ENCODE measurements at places on chromosomes 6 and 20.

GRCh38 chr6:166045173-166045859 lies 122.3 kb downstream of the TBXT start:
- DNase-seq: no peak

DNA sequence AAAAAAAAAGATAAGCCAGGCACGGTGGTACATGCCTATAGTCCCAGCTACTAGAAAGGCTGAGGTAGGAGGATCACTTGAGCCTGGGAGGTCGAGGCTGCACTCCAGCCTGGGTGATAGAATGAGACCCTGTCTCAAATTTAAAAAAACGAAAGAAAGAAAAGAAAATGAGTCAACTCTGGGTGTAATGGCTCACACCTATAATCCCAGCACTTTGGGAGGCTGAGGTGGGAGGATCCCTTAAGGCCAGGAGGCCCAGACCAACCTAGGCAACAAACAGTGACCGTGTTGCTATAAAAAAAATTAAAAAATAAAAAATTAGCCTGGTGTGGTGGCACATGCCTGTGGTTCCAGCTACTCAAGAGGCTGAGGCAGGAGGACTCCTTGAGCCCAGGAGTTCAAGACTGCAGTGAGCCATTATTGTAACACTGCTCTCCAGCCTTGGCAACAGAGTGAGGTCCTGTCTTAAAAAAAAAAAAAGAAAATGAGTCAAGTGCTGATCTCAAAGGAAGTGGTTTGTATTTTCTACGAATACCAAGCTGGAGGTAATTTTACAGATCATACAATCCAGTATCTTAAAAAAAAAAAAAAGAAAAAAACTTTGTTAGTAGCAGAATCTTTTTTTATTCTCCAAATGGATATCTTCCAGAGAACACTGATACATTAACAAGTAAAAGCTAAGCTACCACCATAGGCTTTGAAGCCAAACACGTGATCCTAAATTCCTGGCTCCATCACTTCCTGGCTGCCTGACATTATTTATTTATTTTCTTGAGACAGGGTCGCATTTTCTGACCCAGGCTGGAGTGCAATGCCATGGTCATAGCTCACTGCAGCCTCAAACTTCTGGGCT lies 5.7 kb downstream of the COMMD7 start:
- DNase-seq: no peak

GRCh38 chr6:100627911-100628758 lies 163.4 kb upstream of the SIM1 start:
- DNase-seq: no peak

DNA sequence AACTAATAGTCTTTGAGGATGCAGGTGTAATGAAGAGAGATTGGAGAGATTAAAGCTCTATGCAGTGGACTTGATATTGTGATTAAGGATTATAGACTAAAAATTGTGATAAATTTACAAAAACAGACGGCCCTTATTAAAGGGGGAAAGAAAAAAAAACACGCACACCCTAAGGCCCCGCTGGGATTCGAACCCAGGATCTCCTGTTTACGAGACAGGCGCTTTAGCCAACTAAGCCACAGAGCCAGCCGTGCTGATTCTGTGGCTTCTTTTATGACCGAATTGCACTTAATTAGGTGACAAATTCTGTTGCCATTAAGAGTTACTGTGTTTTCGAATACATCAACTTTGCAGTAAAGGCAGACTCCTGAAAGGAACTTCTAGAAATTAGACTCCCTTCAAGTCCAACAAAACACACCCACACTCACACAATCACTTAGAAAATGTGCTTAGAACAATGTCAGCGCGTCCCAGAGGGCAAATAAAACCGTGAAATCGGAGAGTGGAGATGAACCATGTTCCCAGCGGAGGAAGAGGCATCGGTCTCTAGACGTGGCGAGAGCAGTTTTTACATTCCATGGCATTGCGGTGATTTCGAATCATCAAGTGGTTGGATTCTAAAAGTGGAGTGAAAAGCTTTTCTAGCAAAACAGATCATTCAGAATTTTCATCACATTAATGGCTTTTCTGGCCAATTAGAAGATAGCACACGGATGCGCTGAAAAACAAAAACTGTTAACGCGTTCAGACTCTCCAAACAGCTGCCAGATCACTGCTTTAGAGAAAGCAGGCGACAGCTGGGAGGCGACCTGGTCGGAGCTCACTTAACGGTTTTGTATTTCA lies 122.6 kb downstream of the GPX5 start:
- peak; percentile 28 for DNase-seq

DNA sequence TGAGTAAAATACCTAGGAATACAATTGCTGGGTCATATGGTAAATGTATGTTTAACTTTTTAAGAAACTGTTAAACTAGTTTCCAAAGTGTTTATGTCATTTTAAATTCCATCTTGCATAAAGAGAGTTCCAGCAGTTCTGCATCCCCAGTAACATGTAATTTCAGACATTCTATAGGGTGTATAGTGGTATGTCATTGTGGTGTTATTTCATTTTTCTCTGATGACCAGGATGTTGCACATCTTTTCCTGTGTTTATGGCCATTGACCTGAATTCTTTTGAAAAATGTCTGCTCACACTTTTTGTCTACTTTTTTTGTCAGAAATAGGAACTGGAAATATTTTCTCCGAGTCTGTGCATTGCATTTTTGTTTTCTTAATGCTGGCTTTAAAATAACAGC lies 128.9 kb downstream of the TMEM200A start:
- no peak for DNase-seq

- DNase-seq: no peak
Measured at GRCh38 chr20:23120261-23120660, 34.1 kb upstream of the CD93 start.

DNA sequence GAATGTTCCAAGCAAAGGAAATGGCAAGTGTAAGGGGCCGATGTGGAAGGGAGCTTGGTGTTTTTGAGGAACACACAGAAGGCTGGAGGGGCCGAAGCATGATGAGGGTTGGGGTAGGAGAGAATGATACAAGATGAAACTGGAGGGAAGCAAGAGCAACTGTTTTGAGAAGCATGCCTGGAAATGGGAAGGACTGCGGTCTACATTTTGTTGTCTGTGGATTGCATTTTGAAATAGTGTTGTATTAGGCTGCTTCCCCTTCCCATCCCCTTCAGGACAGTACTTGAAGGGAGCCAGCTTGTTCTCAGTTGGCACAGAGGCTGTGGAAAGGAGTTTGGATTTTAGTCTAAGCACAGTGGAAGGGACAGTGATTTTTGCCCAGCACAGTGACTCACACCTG lies 2.2 kb downstream of the TM9SF4 start:
- DNase-seq: no peak

GRCh38 chr6:16766836-16767745 lies 5.8 kb upstream of the ATXN1 start:
- DNase-seq: no peak

DNA sequence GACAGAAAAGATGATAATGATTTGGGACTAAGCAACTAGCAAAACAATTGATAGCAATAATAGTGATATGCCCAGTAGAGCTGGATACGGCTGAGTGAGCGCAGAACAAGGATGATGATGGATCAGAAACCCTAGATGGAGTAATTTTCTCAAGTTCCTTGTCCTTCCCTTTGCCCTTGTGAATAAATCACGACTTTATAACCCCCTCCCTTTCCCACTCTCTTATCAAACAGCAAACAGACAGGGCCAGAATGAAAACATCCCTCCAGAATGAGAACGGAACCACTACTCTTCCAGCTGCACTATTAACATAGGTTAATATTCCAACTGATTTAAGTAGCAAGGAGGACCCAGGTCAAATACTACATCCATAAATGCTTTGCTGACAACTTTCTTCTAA lies 1.3 kb upstream of the MTFR2 start:
- no peak for DNase-seq

DNA sequence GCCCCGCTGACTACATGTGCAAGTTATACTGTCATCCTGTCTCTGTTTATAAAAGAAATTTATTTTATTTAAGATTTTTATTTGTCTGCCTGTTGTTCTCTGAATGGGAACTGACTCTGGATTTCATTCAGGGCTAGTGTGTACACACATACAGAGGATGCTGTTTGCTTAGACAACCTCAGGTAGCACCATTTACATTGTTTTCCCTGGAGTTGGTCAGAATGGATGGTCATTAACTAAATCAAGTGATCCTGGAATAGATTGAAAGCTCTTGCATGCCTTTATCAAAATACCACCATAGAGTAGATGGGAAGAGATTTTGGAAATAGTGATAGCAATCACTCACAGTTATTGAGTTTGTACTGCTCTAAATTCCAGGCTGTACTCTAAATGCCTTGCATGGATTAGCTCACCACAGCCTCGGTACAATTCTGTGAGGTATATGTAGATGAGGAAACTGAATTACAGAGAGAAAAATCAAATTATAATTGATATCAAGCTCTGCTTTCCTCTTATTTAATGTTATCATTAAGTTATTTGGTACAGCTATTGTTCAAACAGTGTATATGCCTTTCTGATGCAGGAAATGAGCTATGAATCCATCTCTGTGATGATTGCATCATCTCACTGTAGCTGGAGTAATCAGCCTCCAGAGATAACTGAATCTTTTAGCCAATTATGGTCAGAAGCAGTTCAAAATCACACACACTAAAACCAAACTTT lies 51.9 kb downstream of the RNF217 start:
- no peak for DNase-seq

DNA sequence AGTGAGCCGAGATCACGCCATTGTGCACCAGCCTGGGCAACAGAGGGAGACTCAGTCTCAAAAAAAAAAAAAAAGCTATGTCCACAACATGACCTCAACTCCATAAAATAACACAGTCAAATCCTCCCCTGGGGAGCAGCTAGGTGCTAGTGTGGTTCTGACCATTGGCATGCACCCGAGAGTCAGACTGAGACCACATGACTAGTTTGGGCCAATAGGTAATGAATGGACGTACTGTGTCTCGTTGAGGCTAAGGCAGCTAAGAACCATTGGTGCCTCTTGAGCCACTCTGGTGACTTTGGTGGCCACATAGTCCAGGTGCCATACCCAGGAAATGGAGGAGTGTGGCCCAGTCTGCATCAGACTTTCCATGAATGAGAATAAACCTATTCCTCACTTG lies 40.3 kb downstream of the ATP9A start:
- DNase-seq: no peak

- DNase-seq: no peak
Measured at GRCh38 chr6:132365281-132365907, 35.9 kb downstream of the MOXD1 start.

- DNase-seq: no peak
Measured at GRCh38 chr20:34112600-34113101, 608 bp upstream of the EIF2S2 start.

DNA sequence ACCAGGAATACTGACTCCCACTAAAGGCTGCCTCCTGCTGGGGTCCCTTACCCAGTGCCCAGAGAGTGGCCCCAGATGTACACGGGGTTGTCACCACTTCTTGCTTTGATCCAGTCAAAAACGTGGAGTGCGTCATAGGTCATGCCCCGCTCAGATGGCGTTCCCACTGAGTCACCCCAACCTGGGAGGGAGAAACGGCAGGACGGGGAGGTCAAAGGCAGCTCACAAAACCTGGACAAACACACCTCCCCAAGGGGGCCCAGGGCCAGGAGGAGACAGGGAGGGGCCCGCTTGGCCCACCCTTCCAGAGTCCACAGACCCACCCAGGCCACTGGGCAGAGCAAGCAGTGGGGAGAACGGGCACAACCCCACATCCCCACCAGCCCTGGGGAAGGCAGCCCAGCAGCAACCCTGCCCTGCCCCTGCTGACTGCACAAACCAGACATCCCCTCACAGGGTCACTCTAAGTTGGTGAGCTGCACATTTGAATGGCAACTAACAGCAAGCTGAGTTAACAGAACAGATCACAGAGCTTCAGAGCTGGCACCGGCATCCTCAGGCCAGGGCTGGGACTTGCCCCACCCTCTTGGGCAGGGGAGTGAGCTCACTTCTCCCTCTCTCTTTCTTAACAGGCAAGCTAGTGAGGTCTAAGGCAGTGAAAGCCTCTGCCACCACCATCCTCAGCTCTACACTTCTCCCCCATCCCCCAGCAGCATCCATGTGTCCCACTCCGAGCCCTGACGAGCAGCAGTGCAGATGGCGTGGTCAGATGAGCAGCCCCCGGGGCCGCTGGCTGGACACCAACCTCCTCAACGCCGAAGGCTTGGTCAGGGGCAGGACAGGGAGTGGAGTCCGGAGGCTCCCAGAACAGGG lies 61.7 kb downstream of the PYGB start:
- no peak for DNase-seq

DNA sequence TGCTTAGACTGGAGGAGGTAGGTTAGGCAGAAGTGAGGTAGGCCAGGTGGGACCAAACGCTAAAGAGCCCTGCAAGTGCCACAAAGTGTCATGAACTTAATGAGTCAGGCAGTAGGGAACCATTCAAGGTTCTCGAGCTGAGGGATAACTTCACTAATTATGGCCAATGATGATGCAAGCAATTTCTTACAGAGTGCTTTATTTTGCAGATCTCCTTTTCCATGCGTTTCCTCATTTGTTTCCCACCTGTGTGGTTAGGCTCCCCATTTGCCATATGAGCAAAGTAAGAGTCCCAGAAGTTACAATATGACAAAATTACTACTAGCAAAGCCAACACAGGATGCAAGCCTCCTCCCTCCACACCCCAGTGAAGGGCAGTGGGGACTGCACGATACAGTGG lies 36.5 kb upstream of the PSMF1 start:
- DNase-seq: no peak

- DNase-seq: no peak
Measured at GRCh38 chr6:104349191-104349590, 510.5 kb downstream of the HACE1 start.

GRCh38 chr20:20440886-20441658 lies 73.2 kb downstream of the INSM1 start:
- DNase-seq: no peak

- DNase-seq: no peak
Measured at GRCh38 chr20:54219751-54220426, 12.0 kb downstream of the PFDN4 start.

- DNase-seq: no peak
Measured at GRCh38 chr6:42028234-42029061, 21.9 kb upstream of the TAF8 start.

- no peak for DNase-seq
Measured at GRCh38 chr6:26195924-26196845, 109.0 kb downstream of the HFE start.

- DNase-seq: no peak
Measured at GRCh38 chr20:15320941-15321340, 983.5 kb upstream of the FLRT3 start.

- no peak for DNase-seq
Measured at GRCh38 chr20:36408219-36408618, 102.1 kb downstream of the DLGAP4 start.

DNA sequence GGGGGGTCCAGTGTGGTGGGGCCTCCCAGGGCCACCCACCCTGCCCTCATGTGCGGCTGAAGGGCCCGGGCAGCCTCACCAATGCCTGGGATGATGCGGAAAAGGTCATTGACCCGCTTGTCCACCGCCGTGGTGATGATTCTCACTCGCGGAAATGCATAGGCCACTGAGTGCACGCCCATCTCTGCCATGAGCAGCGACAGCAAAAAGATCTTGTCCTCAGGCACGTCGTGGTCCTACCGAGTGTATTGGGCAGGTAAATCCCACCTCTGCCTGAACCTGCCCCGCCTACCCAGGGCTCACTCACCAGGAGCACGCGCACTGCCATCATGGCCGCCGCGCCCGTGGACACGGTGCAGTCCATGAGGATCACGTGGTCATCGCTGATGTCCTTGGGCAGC lies 16.1 kb downstream of the UCKL1 start:
- no peak for DNase-seq

Data from activated naive CD8-positive, alpha-beta T cell treated with anti-CD3 and anti-CD28 coated beads, Interleukin-2, amount 50 U/mL, for 16 hours (primary cell).